ENCODE measurements at places on chromosomes 12 and 14. TPM values are rescaled to one million over a fixed set of nuclear protein-coding genes. Genes with fewer than 3 reads are reported as not detected.

Gene HCAR2
- total RNA-seq = 0.17 TPM

Gene CEP83
- 11.8 TPM for total RNA-seq

Gene ACSS3
- not detected for total RNA-seq

Gene P2RX7
- total RNA-seq = 6.0 TPM

Gene ISCU
- 120 TPM for total RNA-seq

Gene PARPBP
- total RNA-seq = 23.0 TPM

GRCh38 chr12:58393152-58393551 lies 451.8 kb downstream of the ATP23 start:
- DNase-seq = peak; percentile 48

- DNase-seq = peak; percentile 50
Observed at GRCh38 chr14:39434401-39434800, 2.2 kb upstream of the FBXO33 start.

GRCh38 chr12:22518060-22518719 lies 26.2 kb downstream of the C2CD5 start:
- peak; percentile 17 for DNase-seq
